ENCODE measurements at places on chromosomes 6 and 20.

DNA sequence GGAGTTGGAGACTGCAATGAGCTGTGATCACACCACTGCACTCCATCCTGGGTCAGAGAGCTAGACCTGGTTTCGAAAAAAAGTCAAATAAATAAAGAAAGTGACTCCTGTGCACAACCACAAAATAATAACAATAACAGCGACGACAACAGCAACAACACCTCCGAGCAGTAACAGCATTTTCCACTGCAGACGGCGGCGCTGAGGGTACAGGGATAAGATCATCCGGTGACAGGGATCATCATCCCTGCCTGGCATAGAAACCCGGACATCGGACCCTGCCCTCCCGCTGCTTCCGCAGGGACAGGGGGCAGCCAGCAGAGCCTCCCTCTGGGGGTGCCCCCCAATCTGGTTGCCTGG, 11.5 kb downstream of the SRXN1 start:
- DNase-seq, result no peak
- no peaks in the 10 kb centered on the region for H3K36me3 ChIP-seq
- peaks cover 21% of the 10 kb centered on the region for H3K27me3 ChIP-seq
- H3K4me1 ChIP-seq, result no peaks in the 10 kb centered on the region
- no peak overlapping the region for H3K27ac ChIP-seq

DNA sequence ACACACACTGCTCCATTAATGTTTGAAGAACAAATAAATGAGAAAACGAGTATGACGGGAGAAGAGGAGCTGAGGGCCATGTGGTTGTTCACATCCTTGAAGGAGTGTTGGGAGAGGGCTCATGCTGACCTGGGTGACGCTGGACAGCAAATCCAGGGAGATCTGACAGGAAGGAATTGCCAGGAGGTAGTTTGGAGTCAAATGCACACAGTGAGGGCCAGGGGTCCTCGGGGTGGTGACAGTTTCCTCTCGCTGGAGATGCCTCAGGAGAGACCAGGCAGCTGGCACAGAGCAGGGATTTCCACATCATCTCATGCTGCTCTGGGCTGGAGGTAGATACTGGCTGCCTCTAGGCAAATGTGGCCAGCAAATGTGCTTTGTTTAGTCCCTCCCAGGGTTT, 2.0 kb upstream of the TMEM181 start:
- no peak for DNase-seq
- no peaks in the 10 kb centered on the region for H3K36me3 ChIP-seq
- peaks cover 29% of the 10 kb centered on the region for H3K4me1 ChIP-seq
- H3K27me3 ChIP-seq, result no peaks in the 10 kb centered on the region
- H3K27ac ChIP-seq, result no peak overlapping the region
- no peak overlapping the region for H3K4me3 ChIP-seq

GRCh38 chr6:164356814-164357213, 942.3 kb downstream of the QKI start:
- H3K36me3 ChIP-seq, result no peaks in the 10 kb centered on the region
- H3K27me3 ChIP-seq, result no peaks in the 10 kb centered on the region
- H3K4me3 ChIP-seq, result no peak overlapping the region
- H3K27ac ChIP-seq, result no peak overlapping the region
- no peak for DNase-seq
- no peaks in the 10 kb centered on the region for H3K4me1 ChIP-seq

GRCh38 chr6:4814212-4814611, 38.0 kb downstream of the CDYL start:
- H3K4me3 ChIP-seq, result peak overlapping the region; percentile 27
- no peak for DNase-seq
- no peaks in the 10 kb centered on the region for H3K27me3 ChIP-seq
- no peak overlapping the region for H3K27ac ChIP-seq
- peaks cover 59% of the 10 kb centered on the region for H3K4me1 ChIP-seq
- peaks cover 2% of the 10 kb centered on the region for H3K36me3 ChIP-seq

- DNase-seq, result peak; percentile 10
- H3K36me3 ChIP-seq, result no peaks in the 10 kb centered on the region
- no peak within 1 kb of the TSS for H3K27ac ChIP-seq
Measured at GRCh38 chr6:101393251-101393828, at the start of gene GRIK2. Gene GRIK2 (plus strand): TSS chr6:101393708.

- no peak overlapping the region for H3K4me3 ChIP-seq
- DNase-seq, result peak; percentile 59
- H3K27me3 ChIP-seq, result peaks cover 11% of the 10 kb centered on the region
- H3K27ac ChIP-seq, result no peak overlapping the region
- no peaks in the 10 kb centered on the region for H3K36me3 ChIP-seq
Measured at GRCh38 chr20:45998761-45999160, 9.9 kb upstream of the MMP9 start.

DNA sequence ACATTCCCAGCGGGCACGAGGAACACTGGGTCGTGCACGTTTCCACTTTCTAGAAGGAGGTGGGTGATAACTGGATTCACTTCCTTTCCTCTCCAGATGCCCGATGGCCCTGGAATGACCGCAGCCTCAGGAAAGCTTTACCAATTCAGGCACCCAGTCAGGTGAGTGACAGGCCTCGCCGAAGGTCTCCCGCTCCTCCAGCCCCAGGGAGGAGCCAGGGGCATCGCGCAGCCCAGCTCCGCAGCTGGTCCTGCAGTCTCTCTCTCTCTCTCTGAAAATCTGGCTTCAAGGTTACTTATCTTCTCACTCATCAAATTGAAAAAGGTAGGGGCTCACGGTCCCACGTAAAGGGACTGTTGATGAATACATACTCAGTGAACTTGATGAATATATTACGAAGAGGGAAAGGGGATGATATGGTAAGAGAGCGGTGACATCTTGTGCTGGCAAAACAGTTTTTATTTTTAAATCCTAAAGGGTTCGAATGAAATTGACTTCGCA, 891 bp downstream of the RIPPLY2 start:
- peaks cover 12% of the 10 kb centered on the region for H3K4me1 ChIP-seq
- DNase-seq, result no peak
- peak overlapping the region; percentile 76 for H3K4me3 ChIP-seq
- H3K27ac ChIP-seq, result no peak overlapping the region

DNA sequence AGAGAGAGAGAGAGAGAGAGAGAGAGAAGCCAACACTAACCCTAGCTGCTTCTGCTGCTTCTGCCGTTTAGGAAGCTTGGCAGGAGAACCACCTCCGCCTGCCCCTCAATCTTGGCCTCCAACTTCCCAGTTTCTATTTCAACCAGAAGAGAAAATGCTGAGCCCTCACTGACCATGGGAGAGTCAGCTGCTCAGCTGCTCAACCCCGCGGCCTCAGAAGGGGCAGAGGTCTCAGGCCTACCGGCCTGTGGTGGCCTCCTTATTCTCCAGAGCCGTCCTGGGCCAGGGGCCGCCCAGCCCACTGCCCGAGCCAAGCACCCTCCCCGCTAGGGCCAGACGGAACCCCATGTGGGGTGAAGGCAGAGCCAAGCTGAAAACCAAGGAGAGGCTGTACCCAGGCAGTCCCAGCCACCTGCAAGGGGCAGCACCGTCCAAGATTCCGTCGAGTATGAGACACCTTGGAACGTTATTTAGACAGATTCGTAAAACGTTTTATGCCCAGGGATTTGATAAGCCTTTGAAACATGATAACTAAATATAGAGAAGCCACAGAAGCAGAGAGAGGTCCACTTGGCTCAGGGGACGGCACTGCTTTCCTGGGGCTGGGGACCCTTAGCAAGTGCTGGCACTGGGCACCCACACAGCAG, 116.6 kb downstream of the DLL1 start:
- H3K27ac ChIP-seq, result no peak overlapping the region
- DNase-seq, result no peak
- H3K27me3 ChIP-seq, result no peaks in the 10 kb centered on the region
- H3K4me1 ChIP-seq, result no peaks in the 10 kb centered on the region
- H3K36me3 ChIP-seq, result peaks cover 5% of the 10 kb centered on the region
- no peak overlapping the region for H3K4me3 ChIP-seq

DNA sequence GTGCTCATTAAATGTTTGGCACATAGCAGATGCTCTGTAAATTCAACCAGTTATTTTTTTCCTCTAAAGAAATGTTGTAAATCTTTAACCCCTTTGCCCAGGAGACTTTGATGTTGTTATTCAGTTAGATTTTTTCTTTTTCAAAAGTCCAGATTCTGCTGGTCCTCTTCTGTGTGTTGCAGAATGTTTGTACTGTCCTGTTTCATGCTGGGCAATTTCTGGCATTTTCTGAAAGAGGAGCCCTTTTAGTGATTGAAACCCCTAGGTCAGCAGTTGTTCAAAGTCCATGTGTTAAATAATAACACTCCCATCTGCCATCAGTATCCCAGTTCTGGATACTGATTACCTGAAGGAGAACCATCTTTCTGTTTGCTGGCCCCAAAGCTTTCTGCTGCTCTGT, 1.3 kb upstream of the SLC17A1 start:
- H3K4me3 ChIP-seq, result no peak overlapping the region
- peaks cover 26% of the 10 kb centered on the region for H3K27me3 ChIP-seq
- no peak overlapping the region for H3K27ac ChIP-seq
- H3K4me1 ChIP-seq, result peaks cover 20% of the 10 kb centered on the region
- no peaks in the 10 kb centered on the region for H3K36me3 ChIP-seq
- DNase-seq, result no peak

GRCh38 chr20:17622086-17622850, 52.4 kb downstream of the DSTN start:
- no peak for DNase-seq
- H3K36me3 ChIP-seq, result no peaks in the 10 kb centered on the region
- H3K27ac ChIP-seq, result no peak overlapping the region
- H3K27me3 ChIP-seq, result no peaks in the 10 kb centered on the region
- no peaks in the 10 kb centered on the region for H3K4me1 ChIP-seq
- H3K4me3 ChIP-seq, result no peak overlapping the region

- no peak overlapping the region for H3K27ac ChIP-seq
- peaks cover 4% of the 10 kb centered on the region for H3K36me3 ChIP-seq
- H3K4me3 ChIP-seq, result no peak overlapping the region
Measured at GRCh38 chr6:118746825-118747174, 95.4 kb upstream of the CEP85L start.

- peak; percentile 64 for DNase-seq
- H3K4me1 ChIP-seq, result peaks cover 14% of the 10 kb centered on the region
- peak overlapping the region; percentile 94 for H3K4me3 ChIP-seq
- peaks cover 59% of the 10 kb centered on the region for H3K27me3 ChIP-seq
- H3K27ac ChIP-seq, result no peak overlapping the region
Measured at GRCh38 chr6:106360989-106361430, 493 bp downstream of the CRYBG1 start.

GRCh38 chr6:111818539-111819226, 54.6 kb downstream of the FYN start:
- H3K27me3 ChIP-seq, result no peaks in the 10 kb centered on the region
- peaks cover 5% of the 10 kb centered on the region for H3K36me3 ChIP-seq
- no peak for DNase-seq
- peaks cover 76% of the 10 kb centered on the region for H3K4me1 ChIP-seq
- H3K4me3 ChIP-seq, result peak overlapping the region; percentile 56

DNA sequence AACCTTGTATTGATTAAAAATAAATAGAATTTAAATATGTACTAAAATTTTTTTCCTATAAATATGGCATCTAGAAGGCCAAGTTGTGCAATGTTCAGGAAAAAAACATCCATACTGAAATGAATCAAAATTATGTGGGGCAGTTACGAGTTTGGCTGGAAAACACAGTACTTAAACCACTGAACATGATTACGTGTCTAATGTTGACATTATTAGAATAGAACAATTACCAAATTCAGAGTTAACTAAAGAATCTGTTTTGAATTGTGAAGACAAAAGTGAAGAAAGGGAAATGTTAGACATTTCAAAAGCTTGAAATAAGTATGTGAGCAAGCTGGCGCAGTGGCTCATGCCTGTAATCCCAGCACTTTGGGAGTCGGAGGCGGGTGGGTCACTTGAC, 57.2 kb downstream of the KLHL31 start:
- H3K27ac ChIP-seq, result no peak overlapping the region
- DNase-seq, result no peak
- peaks cover 10% of the 10 kb centered on the region for H3K27me3 ChIP-seq
- no peaks in the 10 kb centered on the region for H3K4me1 ChIP-seq
- H3K36me3 ChIP-seq, result no peaks in the 10 kb centered on the region

DNA sequence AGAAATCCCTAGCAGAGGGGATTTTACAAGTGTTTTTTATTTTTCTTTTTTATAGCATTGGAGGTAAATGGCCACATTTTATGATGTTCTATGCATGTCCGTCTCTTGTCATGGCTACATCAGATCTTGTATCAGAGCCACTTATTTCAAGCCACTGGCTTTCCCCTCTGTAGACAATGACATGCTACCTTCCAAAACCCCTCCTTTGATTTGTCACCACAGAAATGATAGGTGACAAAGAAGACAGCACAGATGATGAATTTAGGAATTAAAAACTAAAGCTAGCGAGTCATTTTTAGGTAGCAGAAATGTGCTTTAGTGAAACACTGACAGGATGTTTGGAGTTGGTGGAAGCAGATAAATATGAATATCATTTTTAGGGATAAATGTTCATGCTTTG, 20.8 kb downstream of the PLCB1 start:
- peaks cover 4% of the 10 kb centered on the region for H3K27me3 ChIP-seq
- peak overlapping the region; percentile 31 for H3K27ac ChIP-seq
- H3K4me3 ChIP-seq, result peak overlapping the region; percentile 36
- no peaks in the 10 kb centered on the region for H3K36me3 ChIP-seq
- no peak for DNase-seq
- H3K4me1 ChIP-seq, result peaks cover 59% of the 10 kb centered on the region

GRCh38 chr6:170226647-170227046, 64.2 kb downstream of the DLL1 start:
- no peaks in the 10 kb centered on the region for H3K27me3 ChIP-seq
- no peak overlapping the region for H3K4me3 ChIP-seq
- H3K27ac ChIP-seq, result no peak overlapping the region

- peaks cover 48% of the 10 kb centered on the region for H3K4me1 ChIP-seq
- peak overlapping the region; percentile 20 for H3K27ac ChIP-seq
Measured at GRCh38 chr20:25309395-25310267, 61.7 kb downstream of the PYGB start.

GRCh38 chr20:47700327-47700726, 85.0 kb downstream of the SULF2 start:
- no peaks in the 10 kb centered on the region for H3K27me3 ChIP-seq
- peaks cover 8% of the 10 kb centered on the region for H3K4me1 ChIP-seq
- DNase-seq, result no peak

- H3K27ac ChIP-seq, result no peak overlapping the region
- no peaks in the 10 kb centered on the region for H3K36me3 ChIP-seq
- no peak overlapping the region for H3K4me3 ChIP-seq
- no peaks in the 10 kb centered on the region for H3K4me1 ChIP-seq
Measured at GRCh38 chr6:117515326-117515725, 32.9 kb downstream of the DCBLD1 start.
